ENCODE measurements at places on chromosomes 4 and X.
A peak's percentile ranks its signal among the peaks of the same experiment; 100 is the strongest.

DNA sequence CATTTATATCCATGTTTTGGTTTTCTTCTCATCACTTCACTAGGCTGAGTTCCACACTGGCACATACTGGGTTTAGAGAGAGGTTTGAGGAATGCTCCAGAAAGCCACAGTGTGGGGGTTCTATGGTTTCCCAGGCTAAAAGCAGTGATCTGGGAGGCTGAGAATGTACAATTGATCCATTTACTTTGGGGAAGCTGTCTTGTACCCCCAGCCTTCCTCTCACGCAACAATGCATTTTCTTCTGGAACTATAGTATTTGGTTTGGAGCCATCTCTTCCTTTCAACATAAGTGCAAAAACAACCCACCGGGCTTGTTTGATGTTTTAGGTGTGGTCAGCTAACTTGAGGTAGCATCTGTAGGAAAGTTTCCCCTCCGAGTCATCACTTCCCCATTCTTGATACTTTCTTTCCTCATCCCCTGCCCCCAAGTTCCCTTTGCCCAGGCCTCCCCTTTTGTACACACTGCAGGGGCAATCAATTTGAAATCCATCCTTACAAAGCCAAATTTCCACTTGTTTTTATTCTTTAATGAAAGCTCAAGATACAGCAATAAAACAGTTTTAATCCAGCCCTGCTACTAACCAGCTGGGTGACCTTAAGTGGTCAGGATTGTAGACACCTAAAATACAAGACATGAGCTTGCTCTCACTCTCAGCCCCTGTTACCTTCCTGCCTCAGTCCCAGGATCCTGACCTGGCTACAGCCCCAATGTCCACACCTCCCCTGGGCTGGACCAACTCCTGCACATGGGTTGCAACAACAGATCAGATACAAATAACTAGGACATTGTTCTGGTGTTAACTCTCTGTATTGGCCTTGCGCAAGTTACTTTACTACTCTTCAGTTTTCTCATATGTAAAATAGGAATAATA is 109.2 kb downstream of the FHDC1 start:
- no peak for DNase-seq

DNA sequence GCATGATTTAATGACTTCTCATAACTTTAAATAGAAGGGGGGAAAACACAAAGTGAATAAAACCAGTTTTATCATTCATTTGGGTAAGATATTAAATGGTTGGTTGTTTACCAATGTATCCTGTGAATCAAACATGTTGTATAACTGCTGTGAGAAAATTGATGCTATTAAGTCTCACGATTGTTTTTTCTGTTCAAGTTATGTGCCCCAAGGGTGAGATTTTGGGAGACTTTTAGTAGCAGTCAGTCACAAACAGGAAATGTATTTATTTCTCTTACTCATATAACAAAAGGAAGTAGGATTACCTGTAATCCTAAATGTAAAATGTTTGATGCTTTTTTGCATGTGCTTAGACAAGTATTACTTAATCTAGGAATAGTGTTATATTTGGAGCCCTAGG is 39.2 kb downstream of the MTHFD2L start:
- no peak for DNase-seq

- DNase-seq = no peak
Observed at GRCh38 chrX:108537005-108537404, 97.4 kb downstream of the COL4A5 start.

DNA sequence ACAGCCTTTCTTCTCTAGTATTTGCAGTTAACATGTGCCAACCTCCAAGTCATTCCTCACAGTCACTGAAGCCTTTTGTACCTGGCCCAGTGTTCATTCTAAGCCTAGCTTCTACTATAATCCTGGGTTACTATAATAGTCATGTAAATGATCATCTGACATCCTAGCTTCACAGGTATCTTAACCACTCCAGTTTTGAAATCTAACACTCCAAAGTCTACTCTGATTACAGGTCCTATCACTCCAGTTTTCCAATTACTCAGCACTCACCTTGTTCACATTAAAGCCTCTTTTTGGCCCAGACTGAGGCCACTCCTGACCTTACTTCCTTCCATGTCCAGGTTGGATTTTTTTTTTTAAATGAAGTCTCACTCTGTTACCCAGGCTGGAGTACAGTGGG is 87.6 kb upstream of the ZCCHC13 start:
- DNase-seq = no peak

GRCh38 chr4:886244-886643 is 45.9 kb downstream of the GAK start:
- DNase-seq = no peak

DNA sequence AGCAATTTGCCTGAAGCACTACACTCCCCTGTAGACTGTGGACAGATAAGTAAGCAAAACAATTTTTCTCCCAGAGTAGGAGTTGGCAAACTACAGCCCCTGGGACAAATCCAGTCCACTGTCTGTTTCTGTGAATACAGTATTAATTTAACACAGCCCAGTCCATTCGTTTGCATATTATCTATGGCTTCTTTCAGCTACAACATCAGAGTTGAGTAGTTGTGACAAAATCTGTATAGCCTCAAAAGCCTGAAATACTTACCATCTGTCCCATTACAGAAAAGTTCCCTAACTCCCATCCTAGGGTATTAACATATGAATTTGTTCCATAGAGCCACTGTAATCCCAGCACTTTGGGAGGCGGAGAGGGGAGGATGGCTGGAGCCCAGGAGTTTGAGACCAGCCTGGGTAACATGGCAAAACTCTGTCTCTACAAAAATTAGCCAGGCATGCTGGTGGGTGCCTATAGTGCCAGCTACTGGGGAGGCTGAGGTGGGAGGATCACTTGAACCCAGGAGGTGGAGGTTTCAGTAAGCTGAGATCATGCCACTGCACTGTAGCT is 53.0 kb downstream of the AMELX start:
- no peak for DNase-seq

- no peak for DNase-seq
Observed at GRCh38 chr4:79150820-79151416, 174.9 kb downstream of the NAA11 start.

- DNase-seq = no peak
Observed at GRCh38 chr4:124631760-124632159, 80.8 kb downstream of the ANKRD50 start.

DNA sequence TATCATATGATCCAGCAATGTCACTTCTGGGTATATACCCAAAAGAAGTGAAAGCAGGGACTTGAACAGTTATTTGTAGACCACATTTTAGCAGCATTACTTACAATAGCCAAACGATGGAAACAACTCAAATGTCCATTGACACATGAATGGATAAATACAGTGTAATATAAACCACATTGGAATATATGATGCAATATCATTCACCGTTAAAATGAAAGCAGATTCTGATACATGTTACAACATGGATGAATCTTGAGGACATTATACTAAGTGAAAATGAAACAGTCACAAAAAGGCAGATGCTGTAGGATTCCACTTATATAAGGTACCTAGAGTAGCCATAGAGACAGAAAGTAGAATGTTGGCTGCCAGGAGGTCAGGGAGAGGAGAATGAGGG is 130.5 kb upstream of the SMAD1 start:
- DNase-seq = no peak

DNA sequence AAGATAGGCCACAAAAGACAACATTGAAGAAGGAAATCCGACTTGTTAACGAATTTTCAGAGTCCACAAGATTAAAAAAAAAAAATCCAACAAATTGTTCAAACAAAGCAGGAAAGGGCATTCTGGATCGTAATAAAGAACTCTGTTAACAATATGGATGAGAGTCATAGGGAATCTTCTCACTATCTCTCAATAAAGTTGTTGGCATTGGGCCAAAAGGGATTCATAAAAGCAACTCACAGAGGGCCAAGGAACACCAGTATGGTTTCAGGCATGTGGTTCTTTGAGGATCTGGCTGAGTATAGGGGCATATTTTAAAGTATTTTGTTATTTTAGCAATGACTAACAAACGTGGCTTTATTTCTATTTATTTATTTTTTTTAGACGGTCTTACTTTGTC is 49.5 kb downstream of the SHISA3 start:
- DNase-seq = no peak

- no peak for DNase-seq
Observed at GRCh38 chrX:112851161-112851779, 10.6 kb upstream of the AMOT start.

GRCh38 chr4:114136069-114136468 is 156.6 kb upstream of the ARSJ start:
- DNase-seq = no peak

GRCh38 chr4:12912896-12913418 is 571.2 kb downstream of the RAB28 start:
- DNase-seq = no peak

DNA sequence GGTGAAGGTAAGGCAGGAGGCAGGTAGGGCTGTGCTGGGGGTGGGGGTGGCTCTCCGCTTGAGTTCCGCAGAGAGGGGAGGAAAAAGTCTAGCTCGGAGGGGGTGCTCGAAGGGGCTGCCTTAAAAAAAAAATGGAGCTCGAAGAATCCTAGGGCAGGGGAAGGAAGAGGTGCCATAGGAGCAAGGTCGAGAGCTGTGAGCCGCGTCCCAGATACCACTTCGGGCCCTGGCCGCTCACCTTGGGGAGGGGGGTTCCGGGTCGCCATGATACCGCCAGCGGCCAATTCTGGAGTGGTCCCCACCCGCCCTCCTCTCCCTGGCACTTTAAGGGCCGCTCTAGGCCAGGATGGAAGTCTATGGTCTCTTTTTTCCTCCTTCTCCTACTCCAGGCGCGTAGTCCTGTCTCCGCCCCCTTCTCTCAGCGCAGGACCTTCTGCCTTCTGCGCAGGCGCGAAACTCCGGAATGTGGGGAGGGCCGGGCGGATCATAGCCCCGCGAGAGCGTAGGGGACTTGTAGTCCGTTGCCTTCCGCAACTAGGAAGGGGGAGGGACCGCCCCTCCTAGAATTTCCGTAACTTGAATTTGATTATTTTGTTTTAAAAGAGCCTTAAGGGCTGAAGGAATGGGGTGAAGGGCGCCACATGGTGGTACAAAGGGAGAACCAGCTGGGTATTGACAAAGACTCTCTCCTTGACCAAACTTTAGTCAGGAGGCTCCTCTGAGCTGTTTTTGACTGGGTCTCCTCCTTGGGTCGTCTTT is at the start of gene FUNDC1:
Gene FUNDC1 (minus strand): TSS at position 293 of the 759 bp plus-strand sequence. CDS start 27 bp downstream, at position 266.
- peak; percentile 82 for DNase-seq

- DNase-seq = no peak
Observed at GRCh38 chr4:75921910-75922309, 18.9 kb downstream of the NAAA start.

DNA sequence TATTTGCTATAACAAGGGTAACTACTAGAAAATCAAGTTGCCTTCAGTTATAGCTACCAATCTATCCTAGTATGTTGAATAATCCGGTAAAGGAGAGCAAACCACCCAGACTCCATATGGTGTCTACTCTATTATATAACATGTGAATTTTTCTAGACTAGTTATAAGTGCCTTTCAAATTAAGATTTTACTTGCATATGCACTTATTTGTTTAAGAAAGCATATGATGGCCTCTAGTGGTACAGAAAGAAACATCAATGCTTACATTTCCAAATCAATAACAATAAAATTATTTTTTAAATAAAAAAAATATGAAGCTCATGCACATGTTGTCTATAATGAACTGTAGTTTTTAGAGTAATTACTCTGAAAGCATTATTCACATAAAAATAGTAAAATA is 1516.4 kb upstream of the PABPC4L start:
- no peak for DNase-seq
